Uterine smooth muscle cell (primary cell): ENCODE measurements at places on chromosomes 7 and 10. TPM values are rescaled to one million over a fixed set of nuclear protein-coding genes. Genes with fewer than 3 reads are reported as not detected.

WDFY4 gene
- total RNA-seq = not detected in 2 replicates

NOS3 gene
- total RNA-seq = 3.3 and 3.7 TPM in 2 replicates

EBLN1 gene
- not detected in 2 replicates for total RNA-seq

TM9SF3 gene
- 142 and 161 TPM in 2 replicates for total RNA-seq

UCMA gene
- total RNA-seq = not detected in 2 replicates

UPF2 gene
- total RNA-seq = 25.1 and 25.7 TPM in 2 replicates

AKR1C3 gene
- 26.7 and 31.2 TPM in 2 replicates for total RNA-seq

TRIL gene
- 0.25 and 0.33 TPM in 2 replicates for total RNA-seq

FAM237B gene
- 0.12 and 0.22 TPM in 2 replicates for total RNA-seq

OR13A1 gene
- total RNA-seq = not detected in 2 replicates

HMX2 gene
- total RNA-seq = not detected in 2 replicates

ZNF37A gene
- 10.5 and 11.4 TPM in 2 replicates for total RNA-seq

TMEM26 gene
- 0.50 and 0.66 TPM in 2 replicates for total RNA-seq

ARMH3 gene
- total RNA-seq = 10.7 and 13.2 TPM in 2 replicates

SEMA3E gene
- total RNA-seq = 1.5 and 2.0 TPM in 2 replicates

PRSS37 gene
- not detected in 2 replicates for total RNA-seq

SRGN gene
- total RNA-seq = 28.6 and 94.5 TPM in 2 replicates

SORCS1 gene
- total RNA-seq = not detected in 2 replicates

INPP5F gene
- 23.5 and 23.7 TPM in 2 replicates for total RNA-seq

BTBD16 gene
- total RNA-seq = not detected in 2 replicates

SPDYE5 gene
- 0.11 and 0.12 TPM in 2 replicates for total RNA-seq

AOC1 gene
- total RNA-seq = not detected in 2 replicates

GRM3 gene
- not detected in 2 replicates for total RNA-seq

CAV2 gene
- 92.7 and 112 TPM in 2 replicates for total RNA-seq

NRP1 gene
- total RNA-seq = 429 and 516 TPM in 2 replicates

INSYN2A gene
- 0.11 and 0.25 TPM in 2 replicates for total RNA-seq

GARIN1A gene
- total RNA-seq = 0.33 and 0.87 TPM in 2 replicates

CLCN1 gene
- not detected in 2 replicates for total RNA-seq

RET gene
- 1.9 and 3.5 TPM in 2 replicates for total RNA-seq

EIF4EBP2 gene
- 16.4 and 17.2 TPM in 2 replicates for total RNA-seq

CLDN4 gene
- total RNA-seq = 58.2 and 84.7 TPM in 2 replicates

ATRNL1 gene
- 0.62 and 1.00 TPM in 2 replicates for total RNA-seq

PLEKHS1 gene
- not detected in 2 replicates for total RNA-seq

C10orf105 gene
- total RNA-seq = under 0.01 TPM in 2 replicates

ASL gene
- 50.4 and 56.8 TPM in 2 replicates for total RNA-seq

SCIN gene
- under 0.01 and 0.25 TPM in 2 replicates for total RNA-seq

FXYD4 gene
- total RNA-seq = not detected in 2 replicates

DNAJC12 gene
- total RNA-seq = 2.4 and 2.8 TPM in 2 replicates

ZPBP gene
- total RNA-seq = not detected in 2 replicates

CTAGE15 gene
- 0.75 TPM in 1 of 2 replicates, not detected in the other for total RNA-seq

AEBP1 gene
- 62.5 and 165 TPM in 2 replicates for total RNA-seq

FIS1 gene
- 225 and 261 TPM in 2 replicates for total RNA-seq

COBL gene
- under 0.01 TPM in 2 replicates for total RNA-seq

RGR gene
- total RNA-seq = not detected in 2 replicates

ICA1 gene
- 1.3 and 2.7 TPM in 2 replicates for total RNA-seq

CLDN12 gene
- total RNA-seq = 51.5 and 66.2 TPM in 2 replicates

KBTBD2 gene
- total RNA-seq = 39.5 and 56.4 TPM in 2 replicates
